ENCODE measurements at places on chromosomes 5 and 9.

DNA sequence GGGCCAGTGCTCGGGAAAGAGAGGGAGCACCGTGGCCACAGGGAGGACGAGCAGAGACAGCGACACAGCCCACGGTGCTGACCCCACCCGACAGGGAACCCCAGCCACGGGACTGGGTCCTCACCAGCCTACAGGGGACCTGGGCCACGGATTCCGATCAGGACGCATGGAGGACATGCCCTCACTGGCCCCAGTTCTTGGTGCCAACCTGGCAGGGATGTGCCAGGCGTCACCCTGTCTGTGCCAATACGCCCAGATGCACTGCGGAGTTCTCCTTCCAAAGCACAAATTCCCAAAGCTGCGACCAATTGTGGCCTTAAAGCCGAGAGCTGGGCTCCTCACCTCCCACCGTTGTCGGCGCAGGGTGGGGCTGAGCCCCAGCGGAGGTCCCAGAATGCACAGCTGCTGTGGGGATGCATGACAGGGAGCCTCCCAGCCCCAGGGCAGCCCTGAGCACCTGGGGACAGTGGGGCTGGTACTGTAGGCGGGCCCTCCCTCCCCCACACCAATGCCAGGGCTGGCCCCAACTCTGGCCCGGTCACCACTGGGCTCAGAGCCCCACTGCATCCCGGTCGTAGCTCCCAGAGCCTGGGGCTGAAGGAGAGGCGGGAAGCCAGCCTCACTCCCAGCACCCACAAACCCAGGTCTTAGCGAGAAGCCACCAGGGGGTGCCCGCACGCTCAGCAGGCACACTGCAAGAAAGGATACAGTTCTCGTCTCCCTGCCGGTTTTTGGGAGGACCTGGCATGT lies 44.2 kb downstream of the NKD2 start:
- DNase-seq = no peak

GRCh38 chr9:6600006-6600405 lies 45.5 kb downstream of the GLDC start:
- no peak for DNase-seq

GRCh38 chr5:22505891-22506290 lies 347.3 kb downstream of the CDH12 start:
- DNase-seq = no peak

DNA sequence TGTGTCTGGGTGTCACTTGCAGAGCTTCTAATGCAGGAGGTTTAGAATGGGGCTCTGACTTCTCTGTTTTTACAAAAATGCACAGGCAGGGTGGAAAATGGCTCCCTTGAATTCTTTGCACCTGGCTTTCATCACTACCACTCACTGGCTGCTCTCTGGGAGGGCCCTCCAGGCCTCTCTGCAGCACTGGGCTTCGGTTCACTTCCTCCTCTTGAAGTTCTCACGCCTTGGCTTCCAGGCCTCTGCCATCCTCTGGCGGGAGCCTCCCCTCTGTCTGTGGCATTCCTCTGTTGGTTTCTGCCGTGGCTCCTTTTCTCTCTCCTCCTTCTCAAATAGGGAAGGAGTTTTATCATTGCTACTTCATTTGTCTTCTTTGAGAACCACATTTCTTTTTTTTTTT lies 2.8 kb upstream of the PRLR start:
- no peak for DNase-seq

GRCh38 chr9:31135567-31135966 lies 1248.9 kb upstream of the ACO1 start:
- no peak for DNase-seq

DNA sequence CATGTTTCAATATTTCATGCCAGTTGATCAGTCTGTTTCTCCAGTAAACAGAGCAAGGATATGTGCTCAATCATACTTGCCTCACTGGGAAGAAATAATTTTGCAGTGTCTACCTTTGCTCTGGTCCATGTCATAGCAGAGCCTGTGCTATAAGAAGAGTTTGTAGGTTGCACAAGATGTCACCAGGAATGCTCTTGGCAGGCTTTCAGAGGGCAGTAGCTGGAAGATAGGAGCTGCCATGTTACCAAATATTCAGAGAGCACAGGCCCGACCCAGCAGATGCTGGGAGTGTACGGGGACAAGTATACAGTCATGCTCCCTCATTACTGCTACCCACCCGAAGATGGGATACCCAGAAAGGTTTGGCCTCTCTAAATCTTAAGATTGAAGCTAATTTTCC lies 102.7 kb downstream of the UGCG start:
- no peak for DNase-seq

GRCh38 chr5:133934311-133934710 lies 34.1 kb downstream of the C5orf15 start:
- DNase-seq = no peak

All from stimulated activated CD8-positive, alpha-beta memory T cell treated with anti-CD3 and anti-CD28 coated beads, Interleukin-4, amount 100 ng/mL, for 1 hour (primary cell).